ENCODE measurements at places on chromosomes 2 and 18.

GRCh38 chr18:62526098-62527025 is 3.5 kb downstream of the ZCCHC2 start:
- DNase-seq: peak; percentile 26

DNA sequence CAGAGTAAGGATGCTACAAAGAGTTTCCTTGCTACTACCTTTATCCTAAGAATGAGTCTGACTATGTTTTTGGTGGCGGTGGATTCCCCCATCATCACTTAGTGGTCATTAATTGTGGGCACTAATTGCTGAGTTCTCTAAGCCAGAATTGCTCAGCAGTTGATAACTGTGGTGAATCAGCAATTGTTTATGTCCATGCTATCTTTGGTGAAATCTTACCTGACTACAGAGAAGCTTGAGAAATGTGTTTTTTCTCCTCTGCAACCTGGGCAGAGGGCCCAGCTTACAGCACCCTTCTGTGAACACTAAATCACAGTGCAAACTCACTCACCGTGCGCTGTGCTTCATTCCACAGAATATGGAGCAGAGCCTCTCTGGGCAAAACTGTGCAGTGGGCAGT is 683.6 kb downstream of the CNTNAP5 start:
- DNase-seq: no peak

DNA sequence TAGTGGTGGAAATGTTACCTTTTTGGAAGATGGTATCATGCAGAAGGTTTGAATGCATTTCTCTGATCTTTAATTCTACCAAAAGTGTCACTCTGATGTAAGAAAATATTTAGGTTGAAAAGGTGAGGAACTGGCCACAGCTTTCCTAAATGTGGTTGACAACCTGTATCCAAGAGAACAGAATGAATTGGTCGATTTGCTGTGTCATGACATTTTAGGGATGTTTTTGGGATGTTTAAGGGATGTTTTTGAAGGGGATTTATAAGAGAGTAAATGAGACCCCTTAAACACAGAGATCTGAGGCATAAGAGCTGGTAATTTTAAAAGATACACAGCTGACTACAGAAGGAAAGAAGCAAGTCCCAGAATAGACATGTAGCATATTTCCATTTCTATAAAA is 270.8 kb upstream of the EPAS1 start:
- DNase-seq: no peak

- no peak for DNase-seq
Measured at GRCh38 chr18:77366067-77366719, 116.5 kb downstream of the GALR1 start.

- DNase-seq: no peak
Measured at GRCh38 chr18:37383846-37384595, 181.6 kb downstream of the CELF4 start.

- DNase-seq: no peak
Measured at GRCh38 chr2:224734949-224735348, 18.8 kb upstream of the CCDC195 start.

- no peak for DNase-seq
Measured at GRCh38 chr2:47302308-47302707, 100.6 kb upstream of the MSH2 start.

GRCh38 chr18:8706791-8707555 is 1.6 kb downstream of the MTCL1 start:
- DNase-seq: no peak

DNA sequence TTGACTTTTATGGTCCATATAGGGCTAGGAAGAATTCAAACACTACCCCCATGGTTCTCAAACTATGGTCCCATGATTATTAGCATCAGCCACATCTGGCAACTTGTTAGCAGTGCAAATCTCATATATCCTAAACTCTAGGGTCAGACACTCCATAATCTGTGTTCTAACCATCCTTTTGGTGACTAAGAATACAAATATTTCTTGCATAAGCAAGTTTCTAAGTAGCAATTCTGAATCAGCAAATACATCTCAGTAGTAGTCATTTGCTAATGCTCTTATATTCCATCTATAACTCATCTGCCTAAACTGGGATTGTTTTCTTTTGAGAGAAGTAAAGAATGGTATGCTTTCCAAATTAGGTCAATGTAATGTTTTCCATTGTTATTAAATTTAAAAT is 447.3 kb downstream of the TMX3 start:
- DNase-seq: no peak

DNA sequence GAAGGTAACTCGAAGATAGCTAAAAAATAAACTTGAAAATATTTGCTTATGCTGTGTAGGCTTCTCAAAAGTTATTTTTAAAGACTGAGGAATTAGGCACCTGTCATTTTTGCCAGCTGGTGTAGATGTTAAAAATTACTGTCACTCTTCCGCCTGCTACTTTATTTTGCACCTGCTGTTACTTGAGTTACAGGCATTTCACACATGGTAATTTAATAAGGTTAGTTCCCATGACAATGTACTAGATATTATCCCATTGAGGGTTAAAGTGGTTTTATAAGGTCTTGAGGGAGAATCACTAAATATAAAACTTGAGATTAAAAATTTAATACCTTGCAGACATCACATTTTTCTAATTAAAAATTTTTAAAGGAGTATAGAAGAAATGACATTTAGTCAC is 26.6 kb downstream of the MYL1 start:
- no peak for DNase-seq

- no peak for DNase-seq
Measured at GRCh38 chr2:185738679-185739472, at the start of gene FSIP2. Gene FSIP2, plus strand, starts transcription at chr2:185738804. Its CDS starts 91 bp downstream, at chr2:185738895.

- DNase-seq: no peak
Measured at GRCh38 chr18:11871501-11871900, 20.3 kb downstream of the CHMP1B start.

GRCh38 chr18:73047688-73048087 is 179.9 kb upstream of the NETO1 start:
- DNase-seq: no peak

DNA sequence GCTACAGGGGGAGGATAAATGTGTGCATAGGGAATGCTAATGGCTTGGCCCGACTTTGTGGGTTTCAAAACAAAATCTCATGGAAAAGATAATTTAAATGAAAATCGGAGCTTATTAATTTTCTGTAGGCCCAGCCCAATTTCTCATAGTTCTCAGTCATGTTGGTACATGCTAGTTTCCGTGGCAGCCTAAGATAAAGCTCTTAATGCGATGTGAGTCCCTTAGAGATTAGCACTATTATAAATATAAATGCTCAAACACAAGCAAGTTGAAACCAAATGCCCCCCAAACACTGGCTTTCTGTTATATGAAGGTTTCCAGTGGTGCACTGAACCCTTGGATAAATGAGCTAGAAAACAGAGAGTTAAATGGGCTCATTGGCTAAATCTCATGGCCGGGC is 168.0 kb downstream of the BCL2 start:
- no peak for DNase-seq

GRCh38 chr2:11515490-11515981 is 18.3 kb upstream of the GREB1 start:
- no peak for DNase-seq

- DNase-seq: no peak
Measured at GRCh38 chr2:85684380-85684779, 9.8 kb upstream of the GNLY start.

DNA sequence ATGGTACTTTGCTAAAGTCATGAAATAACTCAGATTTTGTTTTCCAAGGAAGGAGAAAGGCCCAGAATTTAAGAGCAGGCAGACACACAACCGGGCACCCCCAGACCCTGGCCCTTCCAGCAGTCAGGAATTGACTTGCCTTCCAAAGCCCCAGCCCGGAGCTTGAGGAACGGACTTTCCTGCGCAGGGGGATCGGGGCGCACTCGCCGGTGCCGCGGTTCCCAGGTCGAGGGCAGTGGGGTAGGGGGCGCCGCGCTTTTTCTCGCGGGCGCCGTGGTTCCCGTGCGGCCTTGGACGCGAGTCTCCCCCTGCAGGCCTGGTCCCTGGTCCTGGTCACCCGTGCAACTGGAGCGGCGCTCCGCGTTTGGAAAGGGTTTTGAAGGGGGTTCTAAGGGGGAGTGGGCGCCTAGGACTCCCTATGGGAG is 1.2 kb downstream of the ZNF236 start:
- no peak for DNase-seq

DNA sequence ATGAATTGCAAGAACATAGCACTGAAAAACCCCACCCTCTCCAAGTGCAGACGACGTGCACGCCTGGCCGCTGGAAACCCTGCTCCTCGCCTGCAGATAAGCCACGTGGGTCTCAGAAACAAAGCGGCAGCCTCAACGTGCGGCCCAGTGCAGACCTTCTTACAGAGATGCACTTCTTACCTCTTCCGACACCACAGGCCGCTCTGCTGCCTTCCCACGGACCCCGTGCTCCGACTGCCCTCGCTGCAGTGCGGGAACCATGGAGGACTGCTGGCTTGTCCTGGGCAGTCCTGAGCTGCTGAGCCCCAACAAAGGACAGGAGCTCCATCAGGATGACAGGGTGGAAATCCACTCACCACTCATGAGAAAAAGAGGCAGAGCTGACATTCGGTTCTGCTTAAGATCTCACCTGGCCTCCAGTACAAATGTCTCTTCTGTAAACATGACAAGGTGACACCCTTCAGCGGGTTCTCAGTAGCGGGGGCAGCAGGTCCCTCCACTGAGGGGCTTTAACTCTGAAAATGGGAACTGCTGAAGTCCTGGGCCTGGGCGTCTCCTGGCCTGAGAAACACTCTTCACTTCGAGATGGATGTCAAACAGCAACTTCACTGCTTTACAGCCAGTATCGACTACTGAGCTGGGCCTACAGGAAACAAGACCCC is 6.2 kb downstream of the COPS9 start:
- DNase-seq: no peak

- no peak for DNase-seq
Measured at GRCh38 chr2:166432331-166432730, 56.6 kb upstream of the SCN9A start.

- DNase-seq: no peak
Measured at GRCh38 chr18:27414682-27415081, 229.6 kb upstream of the CHST9 start.

DNA sequence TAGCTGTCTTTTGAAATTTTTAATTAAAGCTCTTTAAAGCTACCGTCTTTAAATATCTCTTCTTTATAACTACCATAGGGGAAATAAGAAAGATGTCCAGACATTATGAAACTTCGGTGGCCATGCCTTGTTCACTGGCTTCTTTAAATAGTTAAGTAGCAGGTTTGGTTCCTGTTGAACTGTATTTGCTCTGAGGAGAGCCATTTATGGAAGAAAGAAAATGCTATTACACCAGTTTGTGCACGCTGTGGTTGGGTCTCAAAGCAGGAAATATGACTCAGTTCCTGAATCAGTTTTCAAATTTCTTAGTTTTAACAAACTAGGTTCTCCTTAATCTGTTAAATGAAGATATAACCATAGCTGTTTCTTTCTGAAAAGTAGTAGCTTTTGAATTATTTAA is 12.2 kb downstream of the ARPC2 start:
- DNase-seq: no peak

DNA sequence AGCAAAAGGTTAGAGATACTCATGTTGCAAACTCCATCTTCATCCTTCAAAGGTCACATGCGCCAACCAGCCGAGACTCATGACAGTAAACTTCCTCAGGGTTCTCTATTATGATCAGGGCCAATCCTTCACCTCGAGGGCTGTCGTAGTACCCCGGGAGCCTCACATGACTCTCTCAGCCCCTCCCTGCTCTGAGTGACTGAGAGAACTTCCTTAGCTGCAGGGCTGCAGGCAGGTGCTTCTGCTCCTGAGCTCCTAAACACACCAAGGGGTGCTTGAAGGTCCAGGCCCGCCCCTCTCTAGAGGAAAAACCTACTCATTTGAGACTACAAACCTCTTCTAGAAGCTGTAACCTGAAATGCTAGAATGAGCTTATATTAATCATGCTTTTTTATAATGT is 48.2 kb downstream of the LONRF2 start:
- no peak for DNase-seq

DNA sequence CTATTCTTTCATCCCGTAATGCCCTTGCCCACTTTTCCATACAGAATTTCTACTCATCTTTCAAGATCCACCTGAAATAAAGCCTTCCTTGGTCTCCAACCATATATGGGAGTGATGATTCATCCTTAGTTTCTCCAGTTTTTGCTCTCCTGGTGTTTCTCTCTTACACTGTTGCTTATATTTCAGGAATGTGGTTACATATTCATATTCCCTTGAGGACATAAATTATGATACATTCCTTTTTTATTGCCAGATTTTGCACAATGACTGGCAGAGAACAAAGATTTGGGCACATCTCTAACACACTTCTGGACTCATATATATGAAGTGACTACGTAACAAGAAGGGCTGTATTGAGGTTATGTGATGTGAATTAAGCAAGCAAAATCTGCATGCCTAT is 1573.4 kb upstream of the NXPH2 start:
- DNase-seq: no peak

DNA sequence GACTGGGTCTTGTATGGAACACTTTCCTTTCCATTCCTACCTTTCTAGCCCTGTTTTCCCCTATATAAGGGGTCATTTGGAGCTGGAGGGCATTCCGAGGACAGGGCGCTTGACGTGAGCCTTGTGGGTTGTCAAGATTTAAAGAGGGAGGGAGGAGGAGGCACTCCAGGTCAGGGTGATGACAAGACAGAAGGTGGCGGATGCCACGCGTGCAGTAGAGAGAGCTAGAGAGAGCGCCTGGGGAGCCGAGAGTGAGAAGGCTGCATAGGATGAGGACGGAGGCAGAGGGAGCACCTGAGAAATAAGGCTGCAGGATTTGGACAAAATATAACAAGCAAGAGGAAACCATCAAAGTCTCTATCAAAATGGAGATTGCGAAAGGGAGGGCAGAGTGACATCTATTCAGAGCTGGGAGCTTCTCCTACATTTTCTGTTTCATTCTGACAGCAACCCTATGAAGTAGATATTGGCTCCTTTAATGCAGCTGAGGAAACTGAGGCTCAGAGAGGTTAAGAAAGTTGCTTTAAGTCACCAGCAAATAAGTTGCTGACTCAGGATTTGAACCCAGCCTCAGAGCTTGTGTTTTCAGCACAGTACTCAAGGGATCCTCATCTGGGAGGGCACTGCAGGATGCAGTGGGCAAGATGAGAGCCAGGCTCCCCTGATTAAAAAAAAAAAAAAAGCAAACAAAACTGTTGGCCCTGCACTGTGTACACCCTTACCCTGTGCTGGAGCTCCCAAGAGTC is 124.2 kb downstream of the MRO start:
- DNase-seq: no peak

DNA sequence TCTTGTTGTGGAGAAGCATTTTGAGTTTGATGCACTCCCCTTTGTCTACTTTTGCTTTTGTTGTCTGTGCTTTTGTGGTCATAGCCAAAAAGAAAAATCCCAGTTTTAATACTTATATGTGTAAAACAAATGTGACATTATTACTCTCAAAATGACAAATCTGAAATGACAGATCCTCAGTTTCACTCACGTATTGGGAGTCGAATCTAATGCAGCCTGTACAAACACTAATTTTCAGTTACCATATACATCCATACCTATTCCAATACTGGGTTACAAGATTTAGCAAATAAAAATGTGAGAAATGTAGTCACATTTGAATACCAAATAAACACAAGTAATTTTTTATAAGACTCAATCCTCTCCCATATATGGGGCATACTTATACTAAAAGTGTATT is 148.2 kb upstream of the ZNF516 start:
- DNase-seq: no peak

GRCh38 chr2:192484903-192485302 is 290.2 kb upstream of the TMEFF2 start:
- DNase-seq: no peak

All from stimulated activated CD4-positive, alpha-beta T cell treated with anti-CD3 and anti-CD28 coated beads, Interleukin-15, amount 100 ng/mL, for 1 hour (primary cell).